ENCODE measurements at places on chromosomes 6 and 20. TPM values are rescaled to one million over a fixed set of nuclear protein-coding genes. Genes with fewer than 3 reads are reported as not detected.

DNA sequence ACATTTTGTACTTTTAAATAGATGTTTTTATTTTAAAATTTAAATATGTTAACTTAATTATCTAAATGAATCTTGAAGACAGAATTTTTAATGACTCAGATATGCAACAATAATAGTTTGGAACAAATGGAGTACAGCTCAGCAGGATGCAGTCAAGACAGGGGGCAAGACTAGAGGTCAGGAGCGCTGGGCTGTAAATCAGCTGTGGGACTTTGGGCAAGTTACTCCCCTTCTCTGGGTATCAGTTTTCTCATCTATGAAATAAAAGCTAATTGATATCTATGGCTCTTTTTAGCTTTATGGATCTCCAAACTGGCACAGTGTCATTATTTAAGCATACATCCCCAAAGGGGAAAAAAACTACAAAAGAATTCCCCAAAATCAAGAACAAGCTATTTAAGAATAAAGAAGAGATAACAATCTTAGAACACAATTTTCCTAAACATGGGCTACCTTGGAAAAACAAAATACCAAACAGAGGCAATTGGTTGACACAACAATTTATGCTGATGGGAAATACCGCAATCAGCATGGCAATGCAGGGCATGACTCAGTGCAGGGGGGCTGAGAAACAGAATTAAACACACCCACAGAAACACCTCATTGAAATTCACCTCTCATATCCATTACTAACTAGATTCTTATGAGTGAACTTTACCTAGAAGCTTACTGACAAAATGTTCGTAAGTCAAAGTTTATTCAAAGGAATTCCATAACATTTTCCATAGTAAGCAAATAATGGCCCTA lies 188.2 kb downstream of the SIM1 start:
- no peak for DNase-seq

DNA sequence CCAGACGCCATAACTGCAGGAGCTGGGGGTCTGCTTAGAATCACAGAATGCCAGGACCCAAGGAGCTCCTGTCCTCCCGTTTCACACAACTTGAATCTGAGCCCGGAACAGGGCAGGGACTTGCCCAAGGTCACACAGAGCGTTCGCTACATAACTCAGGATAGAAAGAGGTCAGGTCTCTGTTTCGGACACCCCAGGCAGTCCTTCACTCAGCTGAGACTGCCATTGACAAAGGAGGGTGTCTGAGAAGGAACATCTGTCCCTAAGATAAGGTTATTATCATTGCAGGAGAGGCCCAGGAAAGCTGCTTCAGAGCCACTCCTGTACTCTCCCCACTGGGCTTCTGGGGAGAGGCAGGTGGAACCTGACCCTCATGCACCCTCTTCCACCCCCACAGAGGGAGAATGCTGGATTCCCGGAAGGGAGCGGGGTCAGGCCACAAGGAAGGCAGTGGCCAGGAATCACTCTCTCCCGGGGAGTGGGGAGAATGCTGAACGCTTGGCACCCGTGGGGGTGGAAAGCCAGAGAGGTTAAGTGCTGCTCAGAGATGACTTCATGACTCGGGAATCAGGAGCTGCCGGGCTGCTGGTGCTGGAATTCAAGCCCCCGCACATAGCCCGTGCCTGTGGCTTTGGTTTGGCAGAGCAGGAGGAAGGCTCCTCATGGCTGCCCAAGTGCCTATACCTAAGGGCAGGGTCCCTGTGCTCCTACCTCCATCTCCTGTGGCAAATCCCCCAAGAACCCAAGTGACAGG lies 10.7 kb downstream of the SDC4 start:
- no peak for DNase-seq

- DNase-seq = no peak
Observed at GRCh38 chr20:62702895-62703852, 5.5 kb upstream of the NTSR1 start.

DNA sequence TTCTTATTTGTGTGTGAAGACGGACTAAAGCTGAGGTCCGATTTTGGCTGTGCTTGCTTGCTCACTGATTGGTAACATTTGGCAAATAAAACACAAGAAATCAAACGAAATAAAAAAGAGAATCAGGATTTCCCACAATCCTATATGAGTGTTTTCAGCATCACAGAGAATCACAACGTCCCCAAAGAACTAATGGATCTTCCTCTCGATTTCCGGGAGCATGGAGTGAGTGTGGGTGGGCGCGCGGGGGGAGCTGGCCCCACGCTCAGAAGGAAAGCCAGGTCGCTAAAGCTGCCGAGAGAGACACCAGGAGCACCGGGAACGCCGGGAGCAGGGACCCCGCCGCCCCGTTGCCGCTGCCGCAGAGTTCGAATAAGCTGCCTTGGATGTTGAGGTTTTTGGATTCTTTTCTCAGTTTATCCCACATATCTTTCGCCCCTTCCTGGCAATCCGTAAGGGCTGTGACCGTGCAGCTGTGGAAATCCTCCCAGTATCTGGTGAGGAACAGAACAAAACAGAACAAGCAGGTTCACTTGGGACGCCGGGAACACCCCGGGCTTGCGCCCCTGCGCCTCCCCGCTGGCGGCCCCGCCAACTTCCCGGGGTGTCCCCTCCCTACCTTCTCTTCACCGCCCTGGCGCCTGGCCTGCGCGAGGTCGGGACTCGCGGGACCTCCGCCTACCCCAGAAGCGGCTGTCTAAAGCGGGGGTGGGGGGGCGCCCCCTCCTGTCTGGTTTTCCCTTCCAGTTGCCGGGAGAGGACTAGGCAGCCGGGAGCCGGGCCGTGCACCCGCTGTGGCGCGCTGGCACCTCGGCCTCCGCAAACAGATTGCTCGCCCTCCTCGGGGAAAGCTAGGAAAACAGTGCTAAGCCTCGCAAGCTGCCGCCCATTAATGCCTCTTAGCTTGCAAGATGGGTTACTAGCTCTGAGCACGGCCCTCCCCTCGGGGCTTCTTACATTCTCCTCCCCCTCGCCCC lies 7.7 kb downstream of the NRN1 start:
- no peak for DNase-seq

GRCh38 chr20:55333798-55334197 lies 671.5 kb downstream of the CBLN4 start:
- no peak for DNase-seq

GRCh38 chr20:49587111-49587570 lies 19.2 kb upstream of the PTGIS start:
- DNase-seq = no peak

KCNK5 gene
- 30.8 TPM for total RNA-seq

KHDC1L gene
- total RNA-seq = 0.67 TPM

ANKRD66 gene
- not detected for total RNA-seq

- no peak for DNase-seq
Observed at GRCh38 chr20:22248051-22248667, 336.2 kb downstream of the FOXA2 start.

DNA sequence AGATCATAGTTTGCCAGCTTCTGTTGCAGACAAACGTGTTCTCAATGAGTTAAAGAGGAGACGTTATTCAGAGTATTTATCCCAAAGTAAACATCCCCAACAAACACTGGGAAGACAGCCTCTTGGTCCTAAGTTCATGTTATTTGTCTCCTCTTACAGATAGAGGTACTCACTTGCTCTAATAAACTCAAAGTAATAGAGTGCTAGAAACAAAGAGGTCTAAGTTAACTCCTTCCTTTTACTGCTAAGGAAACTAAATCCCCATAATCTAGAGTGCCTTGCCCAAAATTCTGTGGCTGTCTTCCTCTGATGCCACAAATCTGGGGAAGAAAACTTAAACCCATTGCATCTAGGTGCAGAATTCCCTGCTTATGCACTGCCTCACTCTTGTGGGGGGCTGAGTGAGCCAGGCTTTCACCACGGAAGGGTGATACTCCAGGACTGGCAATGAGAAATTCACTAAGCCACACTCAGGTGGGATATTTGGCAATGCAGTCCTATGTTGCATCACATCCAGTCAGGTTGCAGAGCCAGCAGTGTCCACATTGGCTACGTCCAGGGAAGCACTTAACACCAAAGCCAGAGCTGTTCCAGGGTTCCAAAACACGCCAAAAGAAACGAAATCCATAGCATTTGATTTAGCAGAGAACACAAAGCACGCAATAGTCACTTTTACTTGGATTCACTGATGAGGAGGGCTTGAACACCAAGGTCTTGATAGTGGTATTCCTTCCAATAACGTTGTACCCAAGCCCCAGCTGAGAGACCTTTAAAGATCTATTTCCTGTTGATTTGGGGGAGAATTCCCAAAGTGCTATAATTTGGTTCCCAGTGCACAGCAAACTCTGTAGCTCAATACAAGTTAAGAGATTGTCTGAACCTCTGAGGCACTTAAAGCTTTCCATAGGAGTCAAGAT lies 81.0 kb upstream of the FOXQ1 start:
- DNase-seq = no peak

- DNase-seq = no peak
Observed at GRCh38 chr6:104716858-104717257, 142.9 kb downstream of the HACE1 start.

DNA sequence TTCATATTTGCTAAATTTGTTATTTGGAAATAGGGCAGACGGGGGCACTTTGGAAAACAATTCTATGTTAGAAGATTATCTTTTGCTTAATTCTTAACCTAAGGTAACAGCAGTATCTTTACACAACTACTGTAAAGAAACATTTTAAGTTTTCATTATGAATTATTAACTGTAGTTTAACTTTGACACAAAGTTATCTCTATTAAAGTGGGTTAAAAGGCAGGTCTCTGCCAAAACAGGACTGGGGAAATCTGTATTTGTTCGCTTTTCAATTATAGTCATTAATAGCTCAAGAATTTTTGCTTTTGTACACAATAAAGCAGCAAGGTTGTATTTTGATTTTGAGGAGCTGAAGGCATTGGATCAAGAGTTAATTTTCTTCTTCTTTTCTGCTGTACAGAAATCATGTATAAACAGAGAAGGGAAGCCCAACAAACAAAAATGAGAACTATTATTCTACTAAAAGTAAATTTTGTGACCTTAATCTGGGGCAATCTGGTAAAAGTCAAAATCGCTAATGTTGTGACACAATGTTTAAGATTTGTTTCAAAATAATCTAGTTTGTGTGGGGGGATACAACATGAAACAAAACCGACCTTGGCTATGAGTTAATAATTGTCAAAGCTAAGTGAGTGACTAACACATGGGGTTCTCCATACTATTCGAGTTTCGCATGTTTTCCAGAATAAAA lies 2.9 kb downstream of the STAU1 start:
- DNase-seq = no peak

- no peak for DNase-seq
Observed at GRCh38 chr6:85747666-85748065, 105.0 kb upstream of the SYNCRIP start.

DNA sequence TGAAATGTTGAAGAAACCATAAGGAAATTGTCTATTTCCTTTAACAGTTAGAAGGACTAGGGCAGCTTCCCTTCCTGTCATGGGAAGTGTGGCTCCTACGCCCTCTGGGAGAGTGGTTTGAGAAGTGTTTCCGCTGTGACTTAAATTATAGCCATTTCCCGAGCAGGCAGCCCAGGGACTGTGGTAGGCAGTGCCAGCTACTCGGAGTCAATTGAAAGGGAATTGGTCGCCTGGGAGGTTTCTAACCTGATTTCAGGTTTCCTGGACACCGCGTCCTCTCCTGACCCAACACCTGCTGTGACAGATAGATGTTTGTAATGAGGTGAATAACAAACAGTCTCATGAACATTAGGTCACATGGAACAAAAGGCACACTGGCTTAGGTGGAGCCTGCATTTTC lies 256.1 kb upstream of the PLCB4 start:
- DNase-seq = no peak

DNA sequence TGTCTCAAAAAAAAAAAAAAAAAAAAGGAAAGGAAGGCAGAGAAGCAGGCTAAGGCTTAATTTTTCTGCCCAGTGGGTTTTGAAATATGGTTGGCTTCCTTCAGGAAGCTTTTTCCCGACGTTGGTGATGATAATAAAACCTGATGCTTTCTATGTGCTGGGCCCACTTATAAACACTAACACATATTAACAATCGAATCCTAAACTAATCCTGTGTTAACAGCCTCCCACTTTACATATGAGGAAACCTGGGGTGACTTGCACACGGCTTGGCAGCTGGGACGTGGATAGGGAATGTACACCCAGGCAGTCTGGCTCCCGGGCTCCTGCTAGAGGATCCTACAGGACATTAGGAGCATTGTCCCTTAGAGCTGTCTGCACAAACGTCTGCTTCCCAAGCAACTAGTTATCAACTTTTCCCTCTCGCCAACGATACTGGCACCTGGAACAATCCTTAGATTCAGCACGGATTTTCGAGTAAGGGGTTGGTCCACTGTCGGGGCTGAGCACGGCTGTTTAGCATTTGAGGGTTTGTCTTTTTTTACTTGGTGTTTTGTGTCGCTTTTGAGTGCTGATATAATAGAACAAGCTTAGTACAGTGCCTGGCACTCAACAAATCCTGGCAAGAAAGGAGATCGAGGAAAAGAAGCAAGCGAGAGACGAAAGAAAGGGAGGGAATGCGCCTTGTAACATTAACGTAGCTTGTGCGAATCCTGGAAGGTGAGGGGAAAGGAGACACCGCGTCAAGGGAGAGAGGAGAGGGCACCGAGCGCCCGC lies 622 bp upstream of the KIZ start:
- no peak for DNase-seq

- DNase-seq = no peak
Observed at GRCh38 chr20:62043131-62043914, 22.4 kb downstream of the TAF4 start.

OARD1 gene
- 32.4 TPM for total RNA-seq

DNA sequence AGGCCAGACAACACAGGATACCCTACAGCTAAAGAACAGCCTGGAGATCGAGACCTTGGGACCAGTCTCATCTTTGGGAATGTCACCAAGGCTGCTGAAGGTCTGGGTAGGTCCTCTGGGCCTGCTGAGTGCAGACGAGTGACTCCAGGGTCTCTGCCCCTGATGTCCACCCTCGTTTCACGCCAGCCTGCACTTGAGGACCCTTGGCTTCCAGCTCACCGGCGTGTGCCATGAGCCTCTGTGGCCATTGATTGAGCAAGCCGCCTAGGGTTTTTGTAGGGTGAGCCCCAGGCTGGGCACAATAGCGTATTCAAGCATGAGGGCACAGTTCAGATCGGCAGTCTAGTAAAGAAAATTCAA lies 4.3 kb downstream of the BPHL start:
- no peak for DNase-seq

All from activated CD8-positive, alpha-beta memory T cell treated with anti-CD3 and anti-CD28 coated beads, Interleukin-2, amount 10 ng/mL, durations not matched to agents 7 days and 5 days (primary cell).